ENCODE measurements at places on chromosomes 6 and 20.

DNA sequence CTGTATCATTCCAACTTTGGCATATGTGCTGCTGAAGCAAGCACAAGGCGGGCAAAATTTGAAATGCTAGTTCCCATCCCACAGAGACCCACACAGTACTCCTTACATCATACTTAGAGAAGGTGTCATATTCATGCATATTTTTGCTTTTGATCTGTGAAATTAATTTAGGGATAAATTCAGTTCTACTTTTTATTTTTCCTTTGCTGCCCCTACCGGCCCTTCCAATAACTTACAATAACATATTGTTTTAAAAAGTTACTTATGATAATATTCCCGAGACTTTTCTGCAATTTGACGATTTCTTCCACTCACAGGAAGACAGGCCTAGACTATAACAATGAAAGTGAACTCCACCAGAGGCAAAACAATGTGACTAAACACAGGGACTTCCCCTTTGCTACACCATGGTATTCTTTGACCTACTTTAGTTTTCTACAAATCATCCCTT is 35.0 kb downstream of the SESN1 start:
- no peak for DNase-seq

- no peak for DNase-seq
Measured at GRCh38 chr20:24134284-24134683, 145.7 kb upstream of the GGTLC1 start.

- DNase-seq = no peak
Measured at GRCh38 chr6:145370559-145370958, 364.8 kb downstream of the EPM2A start.

- no peak for DNase-seq
Measured at GRCh38 chr20:3698591-3699001, 13.8 kb downstream of the SIGLEC1 start.

DNA sequence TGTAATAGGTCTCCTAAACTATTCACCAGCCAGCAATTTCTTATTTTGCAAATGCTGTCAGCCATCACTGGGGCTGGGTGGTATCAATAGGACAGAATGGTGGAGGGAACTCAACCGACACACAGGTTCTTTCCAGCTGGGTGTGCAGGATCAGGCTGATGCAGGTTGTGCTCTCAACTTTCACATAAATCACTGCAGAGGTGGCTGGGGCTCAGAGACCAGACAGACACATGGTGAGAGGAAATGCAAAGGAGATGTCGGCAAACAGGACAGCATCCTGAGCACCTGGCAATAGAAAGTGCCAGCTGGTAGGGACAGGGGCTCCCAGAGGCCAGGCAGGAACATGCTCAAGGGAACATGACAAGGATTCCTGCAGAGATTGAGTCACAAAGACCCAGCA is 254.9 kb downstream of the SOD2 start:
- no peak for DNase-seq

GRCh38 chr6:150322466-150322871 is 46.3 kb upstream of the IYD start:
- no peak for DNase-seq

- DNase-seq = no peak
Measured at GRCh38 chr6:35091346-35092083, 49.6 kb downstream of the TCP11 start.

DNA sequence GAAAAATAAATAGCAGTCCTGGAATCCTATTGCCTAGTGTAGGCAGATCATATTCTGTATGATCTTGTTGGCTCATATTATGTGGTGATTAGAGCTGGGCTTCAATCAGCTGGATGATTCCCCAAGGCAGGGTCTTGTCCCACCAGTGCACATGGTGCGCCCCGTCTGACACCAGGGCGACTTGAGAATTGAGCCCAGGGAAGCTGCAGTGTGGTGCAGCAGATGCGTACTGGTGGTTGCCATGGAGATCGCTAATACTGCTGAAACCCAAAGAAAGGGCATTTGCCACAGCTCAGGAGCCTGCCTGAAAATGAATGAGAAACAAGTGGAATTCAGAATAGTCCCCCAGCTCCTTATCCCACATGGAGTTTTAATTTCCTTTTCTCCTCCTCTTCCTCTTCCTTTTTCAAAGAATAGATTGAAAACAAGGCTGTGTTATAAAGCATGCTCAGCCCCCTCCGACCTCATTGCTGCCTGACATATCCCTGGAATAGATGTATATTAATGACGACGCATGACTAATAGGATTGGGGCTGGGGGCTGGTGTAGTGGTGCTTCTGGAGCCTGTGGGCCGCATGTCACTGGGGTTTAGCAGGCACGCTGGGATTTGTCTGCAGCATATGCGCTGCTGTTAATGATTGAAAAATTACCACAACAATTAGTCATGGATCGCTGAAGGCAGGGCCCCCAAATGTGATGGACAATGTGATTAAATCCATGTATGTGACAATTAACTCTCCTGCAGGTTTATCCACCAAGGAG is 210.5 kb downstream of the FARS2 start:
- no peak for DNase-seq

DNA sequence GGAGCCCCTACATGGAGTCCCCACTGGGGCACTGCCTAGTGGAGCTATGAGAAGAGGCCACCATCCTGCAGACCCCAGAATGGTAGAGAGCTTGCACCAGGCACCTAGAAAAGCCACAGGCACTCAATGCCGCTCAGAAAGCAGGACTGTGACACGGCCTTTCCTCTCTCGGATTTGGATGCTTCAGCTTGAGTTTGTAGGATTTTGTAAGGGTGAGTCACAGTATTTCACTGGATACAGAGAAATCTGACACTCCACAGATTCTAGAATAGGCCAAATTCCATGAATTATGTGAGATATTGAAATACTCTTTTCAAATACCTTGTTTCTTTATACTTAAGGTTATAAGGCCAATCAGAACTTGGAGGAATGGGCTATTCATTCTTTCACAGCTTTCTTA is 424.5 kb downstream of the HTR1B start:
- no peak for DNase-seq

GRCh38 chr6:35158520-35158919 is 17.4 kb upstream of the TCP11 start:
- no peak for DNase-seq

- DNase-seq = peak; percentile 37
Measured at GRCh38 chr20:44720997-44721784, 6.0 kb downstream of the CCN5 start.

GRCh38 chr20:3106658-3107463 is 22.3 kb upstream of the AVP start:
- DNase-seq = no peak

- DNase-seq = no peak
Measured at GRCh38 chr20:6766433-6766832, 1.1 kb upstream of the BMP2 start.

DNA sequence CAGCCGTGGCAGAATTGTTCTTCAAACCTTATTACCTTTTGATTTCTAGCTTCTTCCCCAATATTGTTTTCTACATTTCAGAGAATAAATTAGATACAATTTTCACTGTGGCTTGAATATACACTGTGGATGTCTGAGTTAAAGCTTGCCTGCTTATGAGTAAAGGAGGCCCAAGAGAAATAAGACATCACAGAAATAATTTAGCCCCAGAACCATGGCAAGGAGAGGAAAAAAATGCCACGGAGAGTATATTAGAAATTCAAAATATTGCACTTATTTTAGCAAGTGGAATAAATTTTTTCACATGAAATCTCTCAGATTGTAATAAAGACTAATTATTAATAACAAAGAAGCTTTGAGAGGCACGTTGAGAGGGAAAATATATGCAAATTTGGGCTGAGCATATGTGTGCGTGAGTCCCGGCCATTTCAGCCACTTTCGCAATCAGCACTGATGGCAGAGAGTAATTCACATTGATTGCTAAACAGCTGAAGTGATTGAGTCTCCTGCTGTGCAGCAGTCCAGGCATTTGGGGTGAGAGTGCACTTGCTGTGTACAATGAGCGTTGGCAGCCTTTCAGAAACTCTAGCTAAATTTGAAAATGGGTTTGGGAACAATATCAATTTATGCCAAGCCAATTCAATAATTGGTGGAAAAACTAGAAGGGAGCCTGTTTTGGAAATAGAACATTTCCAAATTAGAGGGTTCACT is 596.0 kb downstream of the EPM2A start:
- no peak for DNase-seq

DNA sequence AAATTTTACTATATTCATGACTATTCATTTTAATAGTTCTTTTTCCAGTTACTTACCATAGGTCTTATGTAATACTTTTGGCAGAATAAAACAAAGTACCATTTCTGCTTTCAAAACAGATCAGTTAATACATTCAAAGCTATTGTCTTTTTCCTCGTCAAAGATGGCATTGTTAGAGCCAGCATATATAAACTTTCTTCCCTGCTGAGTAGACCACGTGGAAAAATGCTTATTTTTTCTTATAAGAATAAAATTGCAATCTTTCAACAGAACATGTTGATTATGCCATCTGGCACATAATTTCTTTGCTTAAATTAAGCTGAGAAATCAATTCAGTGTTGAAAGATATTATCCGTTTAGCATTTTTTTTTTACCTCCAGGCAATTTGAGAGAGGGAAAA is 34.9 kb upstream of the EXOC2 start:
- no peak for DNase-seq

- no peak for DNase-seq
Measured at GRCh38 chr6:36863670-36864540, 10.7 kb downstream of the PPIL1 start.

DNA sequence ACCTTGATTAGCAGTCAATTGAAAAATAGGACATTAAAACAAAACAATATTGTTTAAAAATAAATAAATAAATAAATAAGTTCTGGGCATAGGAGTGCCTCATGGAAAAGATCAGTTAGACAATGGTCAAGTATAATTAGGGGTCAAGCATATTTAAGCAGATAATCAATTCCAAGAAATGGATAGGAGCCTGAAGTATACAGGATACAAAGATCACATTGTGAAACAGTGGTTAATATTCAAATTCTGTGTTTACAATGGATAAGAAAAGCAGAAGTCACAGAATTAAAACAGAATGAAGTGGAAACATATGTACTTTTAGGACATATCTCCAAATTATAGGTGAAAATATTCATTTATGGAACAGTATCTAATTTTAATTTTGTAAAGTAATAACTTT is 1028.6 kb upstream of the CITED2 start:
- DNase-seq = no peak

DNA sequence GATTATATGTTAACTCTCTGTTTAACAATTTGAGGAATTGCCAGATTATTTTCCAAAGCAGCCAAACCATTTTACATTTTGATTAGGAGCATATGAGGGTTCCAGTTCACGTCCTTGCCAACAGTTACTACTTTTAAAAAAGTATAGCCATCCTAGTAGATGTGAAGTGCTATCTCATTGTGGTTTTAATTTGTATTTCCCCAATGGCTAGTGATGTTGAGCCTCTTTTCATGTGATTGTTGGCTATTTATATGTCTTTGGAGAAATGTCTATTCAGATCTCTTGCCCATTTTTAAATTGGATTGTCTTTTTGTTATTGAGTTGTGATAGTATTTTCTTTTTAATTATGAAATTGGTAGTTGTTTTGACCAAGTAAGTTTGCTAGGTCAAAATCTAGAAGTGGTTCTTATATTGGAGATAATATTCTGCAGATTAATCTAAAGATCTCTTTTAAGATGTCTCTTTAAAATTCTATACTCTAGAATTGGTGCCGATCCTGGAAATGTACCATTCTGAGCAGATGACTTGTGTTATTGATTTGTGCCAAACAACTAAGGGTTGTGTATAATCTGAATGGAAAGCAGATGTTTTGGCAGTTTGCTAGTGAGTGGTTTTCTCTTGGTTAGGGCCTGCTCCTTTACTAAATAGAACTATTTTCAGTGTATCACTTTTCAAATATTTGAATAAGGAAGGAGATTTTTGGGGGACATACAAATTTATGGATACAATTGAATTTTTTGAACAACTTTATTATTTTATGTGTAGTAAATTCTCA is 99.5 kb downstream of the CDKAL1 start:
- no peak for DNase-seq

DNA sequence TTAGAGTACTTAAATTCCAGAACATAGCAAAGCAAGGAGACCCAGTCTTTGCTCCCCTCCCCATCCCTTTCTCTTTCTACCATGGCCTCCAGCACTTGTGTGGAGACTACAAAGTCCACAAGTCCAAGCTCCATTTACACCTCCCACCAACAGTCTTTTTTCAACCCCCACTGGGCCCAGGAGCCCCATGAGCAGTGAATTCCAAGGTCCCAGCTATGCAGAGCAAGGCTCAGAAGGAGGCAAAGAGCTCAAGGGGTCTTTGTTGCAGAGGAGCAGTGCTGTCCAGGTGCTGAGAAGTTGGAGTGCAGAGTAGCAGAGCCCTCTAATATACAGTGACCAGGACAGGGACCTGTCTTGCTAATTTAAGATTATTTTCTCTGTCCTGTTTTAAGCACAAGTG is 9.0 kb downstream of the PAK5 start:
- no peak for DNase-seq

- no peak for DNase-seq
Measured at GRCh38 chr6:43383021-43383667, 13.7 kb upstream of the ZNF318 start.

GRCh38 chr6:23413327-23414050 is 712.5 kb upstream of the NRSN1 start:
- no peak for DNase-seq

GRCh38 chr6:158853880-158854213 is 34.7 kb upstream of the EZR start:
- no peak for DNase-seq

DNA sequence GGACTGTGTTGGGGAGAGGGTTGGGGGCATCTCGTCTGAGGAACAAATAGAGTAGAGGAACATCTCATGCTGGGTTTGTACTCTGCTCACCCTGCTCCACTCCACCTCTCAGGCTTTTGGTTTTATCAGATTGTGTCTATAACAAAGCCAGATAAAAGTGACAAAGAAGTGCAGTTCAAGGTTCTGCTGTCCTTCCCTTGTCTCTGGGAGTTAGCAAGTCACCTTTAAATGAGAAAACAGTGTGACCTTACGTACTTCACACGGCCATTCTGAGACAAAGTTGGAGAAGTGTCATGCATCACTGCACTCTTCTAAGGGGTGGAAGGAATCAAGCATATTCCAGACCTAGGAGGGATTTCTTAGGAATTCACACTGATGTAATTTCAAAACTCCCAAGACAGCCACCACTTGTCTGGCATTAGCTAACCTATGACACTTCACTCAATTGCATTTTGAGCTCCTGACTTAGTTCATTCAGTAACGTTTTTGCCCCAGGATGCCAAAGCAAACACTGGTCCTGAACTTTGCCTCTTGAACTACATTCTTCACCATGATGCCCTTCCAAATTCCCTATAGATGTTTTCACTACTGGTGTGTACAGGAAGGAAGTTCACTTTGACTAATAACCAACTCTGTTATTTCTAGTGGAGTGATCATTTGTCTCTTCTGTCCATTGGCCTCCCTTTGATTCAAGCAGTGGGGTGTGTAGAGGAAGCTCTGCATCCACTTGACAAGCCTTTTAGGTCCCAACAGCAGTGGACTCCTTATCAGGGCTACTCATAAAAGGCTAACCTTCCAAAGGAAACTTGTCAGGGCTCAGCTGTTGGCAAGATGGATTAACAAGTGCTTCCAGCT is 647.6 kb upstream of the FLRT3 start:
- DNase-seq = no peak

Measured in HCT116 (cell line).